Esophagus mucosa (tissue), 1 donor: ENCODE measurements at places on chromosomes 7 and 10. TPM values are rescaled to one million over a fixed set of nuclear protein-coding genes. Genes with fewer than 3 reads are reported as not detected.

ZNF117 gene
- 10.7 TPM for total RNA-seq

LRRD1 gene
- total RNA-seq: not detected

GPER1 gene
- total RNA-seq: 1.6 TPM

ZCCHC24 gene
- total RNA-seq: 3.3 TPM

SFTPA1 gene
- total RNA-seq: 0.32 TPM

ANKRD2 gene
- total RNA-seq: 0.56 TPM

STAM gene
- total RNA-seq: 15.9 TPM

PRR15 gene
- total RNA-seq: 0.92 TPM

IGF2BP3 gene
- total RNA-seq: 3.9 TPM

CUZD1 gene
- 0.24 TPM for total RNA-seq

TPK1 gene
- 2.0 TPM for total RNA-seq

CTTNBP2 gene
- 16.9 TPM for total RNA-seq

MRLN gene
- total RNA-seq: not detected

RTKN2 gene
- 8.9 TPM for total RNA-seq

PKD2L1 gene
- not detected for total RNA-seq

CLDN4 gene
- total RNA-seq: 149 TPM

GLUD1 gene
- total RNA-seq: 88.5 TPM

IDI1 gene
- 39.9 TPM for total RNA-seq

KLF14 gene
- not detected for total RNA-seq

SLC13A4 gene
- 3.0 TPM for total RNA-seq
